ENCODE measurements at places on chromosomes 7 and 10.
A peak's percentile ranks its signal among the peaks of the same experiment; 100 is the strongest.

GRCh38 chr10:125159932-125160855 lies at the start of gene CTBP2:
TSS of gene CTBP2 (minus strand) at chr10:125160563.
- no peak for DNase-seq

- no peak for DNase-seq
Observed at GRCh38 chr10:71143170-71143569, 69.2 kb upstream of the UNC5B start.

DNA sequence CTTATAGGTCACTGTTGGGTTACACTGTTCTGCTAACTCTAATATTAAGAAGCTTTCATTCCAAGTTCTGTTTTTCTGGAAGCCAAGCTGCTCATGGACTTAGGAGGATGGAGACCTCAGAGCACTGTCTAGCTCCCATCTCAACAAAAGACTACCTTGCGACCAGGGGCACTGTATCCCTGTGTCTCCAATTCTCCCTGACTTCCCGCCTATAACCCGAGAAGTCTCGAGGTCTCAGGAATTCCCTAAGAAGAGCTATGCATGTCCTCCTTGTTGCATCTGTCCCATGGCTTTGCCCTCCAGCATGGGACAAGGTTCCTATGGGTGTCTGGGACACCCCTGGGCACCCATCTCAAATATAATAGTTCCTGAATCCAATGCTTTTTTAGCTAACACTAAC lies 31.2 kb downstream of the BTBD16 start:
- no peak for DNase-seq

GRCh38 chr7:130941322-130942210 lies 207.6 kb upstream of the KLF14 start:
- DNase-seq: no peak

DNA sequence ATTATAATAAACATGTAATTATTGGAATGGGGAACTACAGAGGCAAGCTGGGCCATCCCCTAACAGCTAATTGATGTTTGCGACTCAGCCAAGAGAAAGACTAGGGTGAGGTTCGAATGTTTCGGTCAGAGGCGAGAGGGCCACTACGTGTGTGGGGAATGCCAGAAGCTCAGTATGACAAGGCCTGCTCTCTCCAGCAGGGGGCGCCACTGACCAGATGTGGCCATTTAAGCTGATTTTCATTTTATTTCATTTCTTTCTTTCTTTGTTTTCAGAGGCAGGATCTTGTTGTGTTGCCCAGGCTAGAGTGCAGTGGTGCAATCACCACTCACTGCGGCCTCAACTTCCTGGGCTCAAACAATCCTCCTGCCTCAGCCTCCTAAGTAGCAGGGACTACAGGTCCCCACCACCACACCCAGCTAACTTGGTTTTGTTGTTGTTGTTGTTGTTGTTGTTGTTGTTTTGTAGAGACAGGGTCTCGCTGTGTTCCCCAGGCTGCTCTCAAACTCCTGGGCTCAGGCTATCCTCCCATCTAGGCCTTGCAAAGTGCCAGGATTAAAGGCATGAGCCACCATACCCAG lies 38.1 kb downstream of the TMEM130 start:
- DNase-seq: no peak

DNA sequence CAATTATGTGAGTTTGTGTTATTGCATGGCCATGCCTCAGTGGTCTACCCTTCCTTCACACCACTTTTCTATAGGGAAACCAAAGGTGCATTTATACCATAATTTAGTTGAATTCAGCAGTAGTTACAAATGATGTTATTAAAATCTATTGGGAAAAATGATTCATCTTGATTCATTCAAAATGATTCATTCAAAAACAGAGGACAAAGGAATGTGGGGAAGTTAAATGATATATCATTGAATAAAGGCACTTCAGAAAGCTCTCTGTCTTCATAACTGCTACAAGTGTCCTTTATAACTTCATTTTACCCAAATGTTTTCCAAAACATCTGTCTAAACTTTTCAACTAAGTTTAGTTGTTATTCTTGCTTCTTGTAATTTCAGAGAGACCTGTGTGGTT lies 722.9 kb downstream of the GRM8 start:
- DNase-seq: no peak

GRCh38 chr7:65454469-65454868 lies 80.8 kb downstream of the ZNF92 start:
- DNase-seq: no peak

- DNase-seq: no peak
Observed at GRCh38 chr7:28474282-28474638, 61.9 kb downstream of the CREB5 start.

DNA sequence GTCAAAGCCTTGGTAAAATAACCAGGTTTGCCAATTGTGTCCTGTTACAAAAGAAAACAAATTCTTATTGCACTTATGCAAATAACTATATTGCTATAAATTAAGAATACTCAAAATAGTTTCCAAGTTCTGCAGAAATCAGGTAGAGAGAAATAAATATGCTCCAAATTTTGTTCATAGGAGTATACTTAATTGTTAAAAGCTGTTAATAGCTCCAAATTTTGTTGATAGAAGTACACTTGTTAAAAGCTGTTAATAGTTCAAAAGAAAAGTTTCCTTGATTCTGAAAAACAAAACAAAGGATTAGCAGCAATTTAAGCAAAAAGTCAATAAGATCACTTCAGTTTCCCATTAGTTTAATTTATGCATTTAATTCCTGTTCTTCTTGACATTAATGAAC lies 46.4 kb upstream of the ZNF138 start:
- DNase-seq: no peak

DNA sequence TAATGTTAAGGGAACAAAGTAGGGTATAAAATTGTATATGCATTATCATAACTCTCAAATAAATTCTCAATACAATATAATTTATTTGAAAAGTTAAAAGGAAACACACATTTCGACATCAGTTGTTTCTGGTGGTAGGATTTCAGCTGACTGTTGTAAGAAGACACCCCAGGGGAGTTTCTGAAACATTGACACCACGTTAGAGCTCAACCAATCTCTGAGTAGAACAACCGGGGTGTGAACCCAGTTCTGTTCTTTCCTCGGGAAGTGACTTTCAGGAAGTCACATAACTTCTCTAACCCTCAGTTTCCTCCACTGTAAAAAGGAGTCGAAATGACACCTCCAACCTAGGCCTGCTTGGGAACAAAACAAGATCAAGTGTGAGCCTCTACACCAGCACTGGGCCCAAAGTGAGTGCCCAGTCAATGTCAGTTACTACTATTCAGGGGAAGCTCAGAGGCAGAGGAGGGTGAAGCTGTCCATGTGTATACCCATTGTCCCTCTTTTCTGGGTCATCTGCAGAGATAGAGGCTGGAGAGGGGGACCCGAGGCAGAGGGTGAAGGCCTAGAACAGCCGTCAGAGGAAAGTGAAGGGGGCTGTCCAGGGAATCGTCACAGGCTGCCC lies 67.1 kb downstream of the AOAH start:
- DNase-seq: no peak

DNA sequence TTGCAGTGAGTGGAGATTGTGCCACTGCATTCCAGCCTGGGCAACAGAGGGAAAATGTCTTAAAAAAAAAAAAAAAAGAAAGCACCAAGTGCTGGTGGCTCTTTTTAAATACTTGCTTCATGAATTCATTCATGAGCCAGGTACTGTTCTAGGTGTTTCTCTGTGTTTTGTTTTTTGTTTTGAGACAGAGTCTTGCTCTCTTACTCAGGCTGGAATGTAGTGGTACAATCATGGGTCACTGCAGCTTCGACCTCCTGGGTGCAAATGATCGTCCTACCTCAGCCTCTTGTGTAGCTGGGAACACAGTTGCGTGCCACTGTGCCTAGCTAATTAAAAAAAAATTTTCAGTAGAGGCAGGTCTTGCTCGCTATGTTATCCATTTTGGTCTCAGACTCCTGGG lies 5.3 kb downstream of the STOX1 start:
- DNase-seq: no peak

- no peak for DNase-seq
Observed at GRCh38 chr10:128043259-128044045, 82.8 kb downstream of the MKI67 start.

- DNase-seq: no peak
Observed at GRCh38 chr10:100786591-100786990, 41.2 kb downstream of the PAX2 start.

GRCh38 chr10:100065084-100065660 lies 16.5 kb downstream of the CPN1 start:
- DNase-seq: no peak

DNA sequence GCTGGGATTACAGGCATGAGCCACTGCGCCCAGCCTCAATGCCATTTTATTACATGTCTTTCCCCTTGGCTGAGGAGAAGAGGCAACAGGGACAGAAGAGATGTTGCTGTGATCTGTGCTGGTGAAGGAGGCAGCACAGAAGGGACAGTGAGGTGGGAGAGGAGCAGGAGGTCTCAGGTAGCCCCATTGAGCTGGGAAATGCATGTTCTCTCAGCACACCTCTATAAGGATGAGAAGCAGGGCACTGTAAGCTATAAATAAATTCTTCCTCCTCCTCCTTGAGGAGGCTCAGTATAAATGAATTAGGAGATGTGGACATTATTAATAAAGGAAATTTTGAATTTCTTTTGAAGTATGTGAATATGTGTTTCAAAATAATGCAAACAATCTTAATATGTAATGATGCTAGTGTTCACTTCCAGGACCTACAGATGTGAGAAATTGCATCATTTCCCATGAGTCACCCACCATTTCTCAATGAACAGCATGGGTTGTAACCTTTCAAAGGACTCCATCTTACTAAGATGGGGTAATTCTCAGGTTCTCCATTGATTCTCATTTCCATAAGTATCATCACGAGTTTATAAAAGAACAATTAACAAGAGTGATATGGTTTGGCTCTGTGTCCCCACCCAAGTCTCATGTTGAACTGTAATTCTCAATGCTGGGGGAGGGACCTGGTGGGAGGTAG lies 88.9 kb upstream of the ODAD2 start:
- DNase-seq: no peak

- DNase-seq: no peak
Observed at GRCh38 chr10:22226599-22226998, 8.8 kb upstream of the EBLN1 start.

DNA sequence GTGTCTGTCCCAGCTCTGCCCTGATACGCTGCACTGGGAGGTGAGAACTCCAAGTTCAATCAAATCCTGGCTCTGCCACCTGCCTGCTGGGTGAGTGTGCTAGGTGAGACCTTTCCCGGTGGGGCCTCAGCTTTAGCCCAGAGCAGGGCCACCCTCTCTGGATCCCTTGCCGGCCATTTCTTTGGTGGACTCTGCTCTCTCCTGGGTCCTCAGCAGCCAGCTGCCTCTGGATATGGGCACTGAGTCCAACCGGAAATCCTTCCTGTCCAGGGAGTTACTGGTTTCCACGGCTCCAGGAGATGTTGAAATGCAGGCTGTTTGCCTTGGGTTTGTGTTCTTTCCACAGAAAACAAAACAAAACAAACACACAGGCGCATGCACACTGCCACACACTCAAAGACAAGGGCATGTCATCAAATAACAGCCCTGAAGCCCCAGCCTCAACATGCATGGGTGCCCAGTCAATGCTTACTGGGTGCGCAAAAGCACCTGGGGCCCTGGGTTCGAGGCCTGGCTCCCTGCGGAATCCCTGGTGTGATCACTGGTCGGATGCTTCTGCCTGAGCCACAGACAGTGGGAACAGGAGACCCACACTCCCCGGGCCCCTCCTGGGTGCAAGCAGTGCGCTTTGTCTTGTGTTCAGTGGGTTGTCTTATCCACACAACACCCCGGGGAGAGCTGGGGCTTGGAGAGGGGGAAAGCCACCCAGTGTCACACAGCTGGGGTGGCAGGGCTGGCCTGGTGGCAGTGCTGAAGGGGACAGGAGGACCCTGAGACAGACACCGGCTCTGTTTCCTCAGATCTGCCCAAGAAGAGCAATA lies 33.1 kb downstream of the PPIF start:
- DNase-seq: no peak

- no peak for DNase-seq
Observed at GRCh38 chr10:26550774-26551526, 112.8 kb downstream of the APBB1IP start.

- DNase-seq: no peak
Observed at GRCh38 chr7:36986511-36986933, 262.2 kb upstream of the AOAH start.

DNA sequence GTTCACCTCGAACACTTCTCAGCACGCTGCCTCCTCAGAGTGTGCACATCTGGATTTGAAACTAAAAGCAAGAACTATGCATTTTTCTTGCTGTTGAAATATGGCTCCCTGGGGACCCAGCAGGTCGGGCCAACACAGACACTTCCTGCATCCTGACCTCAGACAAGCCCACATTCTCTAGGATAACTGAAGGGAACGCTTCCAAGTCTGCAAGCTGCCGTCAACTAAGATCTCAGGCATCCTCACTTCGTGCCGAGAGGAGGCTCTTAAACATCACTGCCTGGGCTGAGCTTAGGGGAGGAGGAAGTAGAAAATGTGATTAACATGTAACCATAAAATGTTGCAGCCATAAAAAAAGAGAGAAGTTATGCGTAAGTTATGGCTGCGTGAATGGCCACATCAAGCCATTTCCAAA lies 65.5 kb downstream of the PYROXD2 start:
- no peak for DNase-seq

DNA sequence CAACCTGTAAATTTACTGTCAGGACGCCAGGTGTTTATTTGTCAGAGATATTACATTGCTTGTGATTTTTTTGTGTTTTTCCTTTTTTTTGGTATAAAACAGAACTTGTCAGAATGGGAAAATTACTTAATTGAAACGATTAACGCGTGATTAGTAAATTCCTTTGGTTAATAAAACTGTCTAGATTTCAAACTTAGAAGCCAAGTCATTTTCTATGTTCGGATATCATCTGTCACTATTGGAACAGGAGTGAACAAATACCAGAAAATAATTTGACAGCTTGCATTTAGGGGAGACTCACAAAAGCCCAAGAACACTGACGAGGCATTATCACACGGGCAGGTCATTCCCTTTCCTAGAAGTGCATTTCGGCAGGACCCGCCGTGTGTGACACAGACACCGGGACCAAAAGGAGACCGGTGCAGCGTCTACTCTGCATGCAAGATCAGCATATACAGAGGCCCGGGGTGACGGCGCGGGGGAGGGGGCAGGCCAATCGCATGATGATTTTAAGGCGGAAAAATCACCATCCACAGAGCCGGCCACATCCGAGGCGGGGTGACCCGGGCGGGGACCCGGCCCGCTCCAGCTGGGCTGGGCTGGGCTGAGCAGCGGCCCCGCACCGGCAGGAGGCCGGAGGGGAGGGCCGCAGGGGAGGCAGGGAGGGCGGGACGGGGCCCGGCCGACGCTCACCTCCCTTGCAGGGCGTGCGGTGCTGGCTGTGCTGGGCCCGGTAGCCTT lies 841 bp downstream of the GLUD1 start:
- peak; percentile 26 for DNase-seq

- DNase-seq: no peak
Observed at GRCh38 chr10:3432081-3432825, 259.7 kb upstream of the PITRM1 start.
